ENCODE measurements at places on chromosomes 3 and 15. TPM values are rescaled to one million over a fixed set of nuclear protein-coding genes. Genes with fewer than 3 reads are reported as not detected.

The GRM7 gene
- total RNA-seq, result not detected

The SV2B gene
- total RNA-seq, result 1.3 TPM

The CTXND1 gene
- not detected for total RNA-seq

The MRPL46 gene
- total RNA-seq, result 26.7 TPM

The FANCD2OS gene
- total RNA-seq, result not detected

The ADAMTS9 gene
- 51.8 TPM for total RNA-seq

The HHLA2 gene
- total RNA-seq, result not detected

All from mammary microvascular endothelial cell (primary cell).